ENCODE measurements at places on chromosomes 7 and 10.

DNA sequence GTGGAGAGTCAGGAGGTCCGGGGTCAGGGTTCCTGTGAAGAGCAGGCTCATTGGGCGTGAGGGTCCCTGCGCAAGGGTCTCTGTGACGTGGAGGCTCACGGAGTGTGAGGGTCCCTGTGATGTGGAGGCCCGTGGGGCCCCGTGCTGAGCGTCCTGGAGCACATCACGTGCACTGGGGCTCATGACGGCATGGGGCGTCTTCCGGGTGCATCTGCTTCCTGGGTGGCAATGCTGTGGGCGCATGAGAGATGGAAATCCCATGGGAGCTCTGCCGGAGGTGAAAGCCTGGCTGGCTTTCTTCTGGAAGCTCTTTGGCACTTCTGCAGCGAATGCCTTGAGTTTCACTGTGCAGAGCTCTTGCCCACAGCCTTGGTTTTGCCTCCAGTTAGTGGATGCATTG, 71.4 kb downstream of the WDR37 start:
- no peak for DNase-seq

DNA sequence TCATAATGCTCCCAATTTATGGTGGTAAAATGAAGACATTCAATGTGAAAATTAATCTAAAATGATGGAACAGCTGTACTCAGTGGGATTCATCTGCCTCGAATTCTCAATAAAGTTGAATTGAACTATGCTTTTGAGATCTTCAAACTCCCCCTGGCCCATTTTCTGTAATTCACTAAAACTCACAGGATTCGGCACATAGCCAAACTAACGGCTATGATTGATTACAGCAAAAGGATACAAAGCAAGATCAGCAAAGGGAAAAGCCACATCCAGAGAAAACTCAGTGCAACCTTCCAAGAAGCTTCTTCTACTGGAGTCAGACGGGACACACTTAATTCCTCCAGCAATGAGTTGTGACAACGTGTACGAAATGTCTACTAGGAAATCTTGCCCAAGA, 307.5 kb downstream of the CNTNAP2 start:
- no peak for DNase-seq

GRCh38 chr10:114709984-114710383, 51.9 kb upstream of the ABLIM1 start:
- no peak for DNase-seq

DNA sequence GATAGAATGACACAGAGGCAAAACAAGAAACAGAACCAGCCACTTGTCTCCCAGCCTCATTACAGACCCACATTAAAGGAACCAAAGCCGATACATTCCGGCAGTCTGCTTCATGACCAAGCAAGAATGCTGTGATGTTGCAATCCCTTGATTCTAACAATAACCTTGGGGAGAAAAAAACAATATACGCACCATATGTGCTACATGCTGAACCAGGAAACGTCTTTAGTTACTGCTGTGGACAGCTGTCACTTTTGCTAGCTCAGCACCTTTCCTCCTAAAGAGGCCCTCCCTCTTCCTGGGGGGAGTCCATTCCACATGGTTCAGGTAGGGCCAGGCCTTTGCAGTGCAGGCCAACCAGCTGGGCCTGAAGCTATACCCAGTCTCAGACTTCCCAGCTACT, 79.1 kb downstream of the PRTFDC1 start:
- no peak for DNase-seq

- no peak for DNase-seq
Measured at GRCh38 chr7:131835141-131835540, 278.7 kb upstream of the PODXL start.

DNA sequence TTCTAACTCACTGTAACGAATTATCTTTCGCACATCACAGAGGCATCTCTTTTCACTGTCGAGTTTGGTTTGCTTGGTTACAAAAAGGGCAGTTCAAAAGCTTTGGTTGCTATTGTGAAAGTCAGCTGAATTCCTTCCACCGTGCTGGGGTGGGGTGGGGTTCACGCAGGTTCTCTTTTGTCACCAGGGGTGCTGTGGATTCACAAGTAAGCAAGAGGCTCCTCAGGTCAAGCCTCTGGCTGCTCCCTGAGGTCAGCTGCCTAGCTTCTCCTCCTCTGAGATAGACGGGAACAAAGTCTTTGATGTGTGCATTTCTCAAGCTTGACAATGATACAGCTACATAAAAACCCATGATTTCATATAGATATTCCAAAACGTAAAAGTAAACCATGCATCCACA, 47.7 kb downstream of the EGFR start:
- DNase-seq: no peak

DNA sequence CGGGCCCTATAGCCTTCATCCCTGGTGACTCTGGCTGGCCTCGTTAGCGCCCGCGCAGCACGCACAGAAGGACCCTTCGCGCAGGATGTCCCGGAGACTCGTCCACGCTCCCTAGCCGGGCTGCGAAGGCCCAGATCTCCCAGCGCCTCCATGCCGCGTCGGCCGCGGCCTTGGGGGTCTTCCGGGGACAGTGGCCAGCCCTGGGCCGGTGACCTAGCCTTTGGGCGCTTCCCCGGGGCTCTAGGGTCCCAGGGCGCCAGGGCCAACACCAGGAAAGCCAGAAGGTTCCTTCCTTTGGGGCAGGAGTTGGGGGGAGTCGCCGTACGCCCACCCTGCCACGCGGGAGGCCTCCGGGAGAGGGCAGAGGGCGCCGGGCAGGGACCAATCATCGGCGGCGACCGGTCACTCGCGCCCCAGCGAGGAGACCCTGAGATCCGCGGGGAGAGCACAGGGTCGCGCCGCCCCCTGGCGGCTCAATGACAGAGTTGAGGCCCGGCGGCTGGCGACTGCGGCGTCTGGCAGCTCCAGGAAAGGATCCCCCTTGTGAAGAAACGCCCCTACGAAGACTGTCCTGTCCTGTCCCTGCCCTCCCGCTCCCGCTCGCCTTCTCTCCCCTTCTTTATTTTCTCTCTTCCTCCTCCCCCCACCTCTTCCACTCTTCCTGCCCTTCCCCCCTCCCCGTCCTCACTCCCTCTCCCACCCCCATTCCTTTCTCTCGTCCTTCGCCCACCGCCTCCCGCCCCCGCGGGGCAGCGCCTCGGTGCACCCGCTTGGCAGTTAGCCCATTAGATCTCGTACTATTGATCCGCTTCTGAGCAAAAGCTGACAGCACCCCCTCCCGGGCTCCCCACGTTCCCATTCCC, 62.3 kb upstream of the LBX1 start:
- DNase-seq: no peak

- no peak for DNase-seq
Measured at GRCh38 chr10:63415640-63416244, 50.0 kb downstream of the JMJD1C start.
